ENCODE measurements at places on chromosomes 6 and 20.

GRCh38 chr6:94511502-94512088 lies 1065.7 kb upstream of the MANEA start:
- DNase-seq = no peak

GRCh38 chr6:155022721-155023120 lies 27.6 kb downstream of the TIAM2 start:
- no peak for DNase-seq

DNA sequence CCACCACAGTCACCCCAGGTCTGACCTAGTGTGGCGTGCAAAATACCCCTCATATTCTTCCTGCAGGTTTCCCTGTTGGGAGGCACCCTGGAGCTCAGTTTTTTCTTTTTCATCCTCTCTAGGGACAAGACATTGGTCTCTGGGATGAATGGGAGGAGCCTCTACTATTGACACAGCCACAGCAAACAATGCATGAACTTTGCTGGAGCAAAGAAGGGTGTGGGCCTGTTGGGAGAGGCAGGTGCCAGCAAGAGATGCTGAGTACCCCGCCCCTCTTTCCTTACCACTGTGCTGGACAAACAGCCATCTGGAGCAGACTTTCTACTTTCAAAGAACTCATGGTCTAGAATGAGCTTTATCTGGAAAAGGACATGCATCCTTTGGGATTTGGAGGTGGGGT lies 10.1 kb downstream of the TGM3 start:
- DNase-seq = no peak

- DNase-seq = no peak
Measured at GRCh38 chr6:135891710-135892109, 40.2 kb downstream of the PDE7B start.

DNA sequence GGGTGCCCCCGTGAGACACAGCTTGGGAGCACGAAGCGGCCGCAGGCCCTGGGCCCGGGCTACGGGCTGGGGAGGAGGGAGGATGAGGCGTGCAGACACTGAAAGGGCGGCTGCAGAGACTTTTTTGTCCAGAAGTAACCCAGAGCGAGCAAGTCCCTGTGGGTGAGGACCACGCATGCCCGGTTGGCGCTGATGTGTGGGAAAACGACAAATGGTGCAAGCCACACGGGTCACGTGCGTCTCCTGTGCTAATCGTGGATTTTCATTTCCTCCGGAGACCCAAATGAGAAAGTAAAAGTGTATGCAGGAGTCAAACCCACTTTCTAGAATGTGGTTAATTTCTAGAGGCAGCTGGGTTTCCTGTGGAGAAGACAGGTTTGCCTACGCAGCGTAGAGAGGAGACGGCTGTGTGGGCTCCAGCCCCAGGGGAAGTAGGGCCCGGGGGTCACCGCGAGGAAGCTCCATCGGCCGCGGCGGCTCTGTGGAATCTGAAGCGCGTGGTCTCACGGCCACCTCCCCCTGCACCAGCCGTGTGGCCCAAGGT lies 19.0 kb downstream of the DLL1 start:
- no peak for DNase-seq

All from iris pigment epithelial cell (primary cell).